ENCODE measurements at places on chromosomes 6 and 20.

- no peak for DNase-seq
Measured at GRCh38 chr6:155115893-155116570, 120.9 kb downstream of the TIAM2 start.

- DNase-seq, result no peak
Measured at GRCh38 chr6:107361753-107362604, 97.4 kb downstream of the PDSS2 start.

GRCh38 chr6:137226697-137227096, 7.5 kb upstream of the IFNGR1 start:
- no peak for DNase-seq

- DNase-seq, result no peak
Measured at GRCh38 chr20:44461142-44461802, 14.4 kb upstream of the TTPAL start.

DNA sequence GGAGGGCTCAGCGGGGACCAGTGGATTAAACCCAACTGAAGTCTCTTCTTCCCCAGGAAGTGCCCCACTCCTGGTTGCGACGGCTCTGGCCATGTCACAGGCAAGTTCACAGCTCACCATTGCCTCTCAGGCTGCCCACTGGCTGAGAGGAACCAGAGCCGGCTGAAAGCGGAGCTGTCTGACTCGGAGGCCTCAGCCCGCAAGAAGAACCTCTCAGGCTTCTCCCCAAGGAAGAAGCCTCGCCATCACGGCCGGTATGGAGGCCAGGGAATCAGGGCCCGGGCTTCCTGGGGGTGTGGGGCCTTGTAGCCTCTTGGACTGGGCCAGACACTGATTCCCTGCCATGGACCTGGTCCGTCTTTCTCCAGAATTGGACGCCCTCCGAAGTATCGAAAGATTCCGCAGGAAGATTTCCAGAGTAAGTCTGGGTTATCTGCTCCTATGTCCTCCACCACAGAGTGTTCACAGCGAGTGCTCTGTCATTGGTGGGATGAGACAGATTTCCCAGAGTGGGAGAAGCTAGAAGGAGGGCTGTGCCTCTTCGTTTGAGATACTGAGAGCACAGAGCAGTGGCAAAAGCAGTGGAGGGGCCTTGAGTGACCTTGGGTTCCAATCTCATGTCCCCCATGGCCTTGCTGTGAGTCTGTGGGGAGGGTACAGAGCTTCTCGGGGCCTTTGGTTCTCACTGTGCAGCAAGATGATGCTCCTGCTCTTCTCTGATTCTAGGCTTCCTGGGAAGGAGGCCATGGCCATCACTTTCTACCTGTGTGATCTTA, 22.6 kb upstream of the SGK2 start:
- no peak for DNase-seq

GRCh38 chr6:143900358-143900757, 36.1 kb downstream of the ZC2HC1B start:
- no peak for DNase-seq

DNA sequence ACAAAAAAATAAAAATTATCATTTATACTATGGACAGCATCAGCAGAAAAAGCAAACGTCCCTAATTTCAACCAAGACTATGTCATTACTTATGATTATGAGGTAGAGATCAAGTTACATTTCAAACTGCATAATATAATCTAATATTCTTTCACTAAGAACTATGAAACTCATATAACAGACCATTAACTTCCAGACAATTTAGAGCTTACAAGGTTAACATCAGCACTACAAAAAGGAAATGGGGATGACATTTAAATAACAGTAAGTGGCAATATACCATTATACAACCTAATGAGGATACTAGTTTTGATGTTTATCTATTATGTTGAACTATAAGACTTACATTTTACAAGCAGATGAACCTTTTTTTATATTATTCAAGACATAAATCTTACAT, 261.0 kb upstream of the THEMIS start:
- DNase-seq, result no peak

GRCh38 chr6:110137924-110138887, 41.3 kb downstream of the WASF1 start:
- DNase-seq, result no peak

DNA sequence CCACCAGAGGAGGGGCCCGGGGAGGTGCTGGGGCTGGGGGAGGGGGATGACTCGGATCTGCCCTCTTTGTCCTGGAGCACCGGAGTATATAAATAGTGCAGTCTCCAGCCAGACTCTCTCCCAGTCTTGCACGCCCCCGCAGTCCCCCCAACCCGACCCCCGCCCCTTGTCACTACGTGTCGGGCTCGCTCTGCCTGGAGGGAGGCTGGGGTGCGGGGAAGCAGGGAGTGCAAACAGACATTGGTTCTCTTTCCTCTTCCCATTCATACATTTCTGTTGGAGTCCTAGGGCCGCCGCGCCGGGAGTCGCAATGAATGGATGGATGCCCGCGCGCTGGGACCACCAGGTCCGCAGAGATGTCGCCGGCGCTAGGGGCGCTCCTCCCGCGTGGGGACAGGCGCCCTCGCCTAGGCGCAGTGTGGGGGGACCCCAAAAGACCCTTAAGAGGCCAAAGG, 179.3 kb downstream of the TBXT start:
- DNase-seq, result no peak

DNA sequence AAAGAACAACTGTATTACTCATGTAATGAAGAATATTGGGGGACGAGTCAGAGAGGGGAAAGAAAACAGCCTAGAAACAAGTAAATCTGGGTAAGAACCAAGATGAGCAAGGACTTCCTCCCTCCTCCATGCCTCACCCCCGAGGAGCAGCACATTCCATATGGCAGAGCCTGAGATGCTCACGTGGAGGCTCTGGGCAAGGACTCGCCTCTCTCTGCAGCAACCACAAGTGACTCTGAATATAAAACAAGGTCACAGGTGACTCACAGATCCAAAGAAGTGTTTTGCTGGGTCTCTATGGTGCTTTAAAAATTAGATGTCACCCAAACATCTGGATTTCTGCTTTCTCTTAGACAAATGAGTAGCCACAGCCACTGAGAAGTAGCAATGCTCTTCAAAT, 453.0 kb upstream of the SULF2 start:
- DNase-seq, result no peak

GRCh38 chr20:35120012-35120701, 27.0 kb downstream of the EDEM2 start:
- DNase-seq, result no peak

GRCh38 chr20:59151820-59152219, 11.8 kb upstream of the ZNF831 start:
- DNase-seq, result no peak

- no peak for DNase-seq
Measured at GRCh38 chr6:21802175-21802822, 208.7 kb downstream of the SOX4 start.

DNA sequence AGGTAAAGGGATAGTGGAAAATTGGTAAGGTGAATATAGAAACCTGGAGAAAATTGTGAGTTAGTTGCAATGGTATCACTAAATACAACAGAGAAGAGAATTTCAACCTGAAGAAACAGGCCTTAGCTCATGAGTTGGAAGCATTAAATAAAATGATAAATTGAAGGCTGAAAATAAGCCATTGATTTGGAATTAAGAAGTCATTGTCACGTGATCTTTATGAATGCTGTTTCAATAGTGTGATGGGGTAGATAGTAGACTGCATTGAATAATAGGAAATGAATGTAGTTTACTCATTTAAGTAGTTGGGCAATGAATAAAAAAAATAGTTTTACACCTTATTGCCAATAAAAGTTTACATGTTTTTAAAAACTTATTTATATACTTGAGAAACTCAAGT, 88.5 kb upstream of the ADGRB3 start:
- no peak for DNase-seq

DNA sequence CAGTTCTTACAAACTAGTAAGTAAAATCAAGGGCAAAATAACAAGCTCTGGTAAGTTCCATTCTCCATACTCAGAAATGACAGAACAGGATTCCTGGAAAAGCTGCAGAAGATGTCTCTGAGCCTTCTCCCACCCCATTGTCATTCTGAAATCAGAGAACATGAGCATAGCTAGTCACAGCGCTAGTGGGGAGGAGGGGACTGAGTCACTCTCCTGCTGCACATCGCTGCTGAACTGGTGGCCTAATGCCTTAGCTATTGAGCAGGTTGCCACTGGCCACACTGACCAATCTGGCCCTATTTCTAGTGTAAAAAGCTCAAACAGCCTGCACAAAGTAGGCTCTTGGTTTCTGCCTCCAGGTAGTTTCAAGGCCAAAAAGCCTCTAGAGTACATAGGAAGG, 26.1 kb upstream of the RIPPLY2 start:
- no peak for DNase-seq
